GM19239 (cell line): ENCODE measurements at places on chromosomes 3 and 15.
A peak's percentile ranks its signal among the peaks of the same experiment; 100 is the strongest.

GRCh38 chr15:45095661-45096060 lies 18.3 kb downstream of the DUOX2 start:
- no peak for DNase-seq

DNA sequence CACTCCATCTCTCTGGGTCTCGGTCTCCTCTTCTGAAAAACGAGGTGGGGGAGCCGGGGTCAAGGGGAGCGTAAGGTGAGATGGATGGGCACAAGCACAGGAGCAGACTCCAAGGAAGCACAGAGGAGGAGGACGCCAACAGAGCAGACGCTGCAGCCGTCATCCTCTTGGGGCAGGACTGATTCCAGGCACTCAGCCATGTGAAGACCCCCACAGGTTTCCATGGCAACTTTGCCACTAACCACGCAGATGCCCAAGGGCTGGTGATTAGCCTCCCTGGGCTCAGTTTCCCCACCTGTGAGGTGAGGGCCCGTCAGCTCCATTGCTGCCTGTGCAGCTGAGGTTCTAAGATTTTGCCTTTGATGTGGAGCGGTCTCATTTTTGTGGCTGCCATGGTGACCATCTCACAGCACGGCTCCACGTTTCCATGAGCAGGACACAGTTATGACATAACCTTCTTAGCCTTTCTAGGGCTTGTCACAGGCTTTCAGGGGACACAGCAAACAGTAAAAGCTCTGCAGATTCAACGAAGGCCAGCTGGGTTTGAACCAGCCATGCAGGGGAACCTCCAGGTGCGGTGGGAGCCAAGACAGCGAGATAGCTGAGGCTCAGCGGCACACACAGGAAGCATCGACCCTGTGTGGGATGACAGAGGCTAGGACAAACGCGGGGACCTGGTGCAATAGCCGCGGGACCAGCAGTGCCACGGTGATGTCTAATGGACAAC lies 170.3 kb downstream of the NUP210 start:
- no peak for DNase-seq

DNA sequence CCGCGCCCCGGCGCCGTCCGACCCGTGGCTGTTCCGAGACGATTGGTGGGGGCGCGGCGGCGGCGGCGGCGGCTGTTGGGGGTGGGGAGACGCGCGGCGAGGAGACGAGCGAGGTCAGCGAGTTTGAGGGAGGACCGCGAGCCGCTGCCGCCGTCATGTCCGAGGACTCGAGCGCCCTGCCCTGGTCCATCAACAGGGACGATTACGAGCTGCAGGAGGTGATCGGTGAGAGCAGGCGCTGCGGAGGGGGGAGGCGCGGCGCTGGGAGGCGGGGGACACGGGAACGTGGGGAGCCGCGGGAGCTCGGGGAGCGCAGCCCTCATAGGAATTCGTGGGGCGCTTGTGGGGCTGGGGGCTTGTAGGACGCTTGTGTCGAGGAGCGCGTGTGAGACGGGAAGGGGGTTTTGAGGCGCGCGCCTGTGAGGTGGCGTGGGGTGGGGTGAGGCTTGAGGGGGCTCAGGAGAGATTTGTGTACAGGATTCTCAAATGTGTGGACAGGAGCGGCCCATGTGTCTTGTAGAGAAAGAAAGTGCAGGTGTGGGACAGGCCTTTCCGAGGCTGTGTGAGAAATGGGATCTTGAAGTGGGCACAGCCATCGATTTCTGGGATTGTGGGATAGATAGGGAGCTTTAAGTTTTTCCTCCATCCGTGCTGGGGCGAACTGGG lies 518 bp downstream of the OXSR1 start:
- DNase-seq: no peak

DNA sequence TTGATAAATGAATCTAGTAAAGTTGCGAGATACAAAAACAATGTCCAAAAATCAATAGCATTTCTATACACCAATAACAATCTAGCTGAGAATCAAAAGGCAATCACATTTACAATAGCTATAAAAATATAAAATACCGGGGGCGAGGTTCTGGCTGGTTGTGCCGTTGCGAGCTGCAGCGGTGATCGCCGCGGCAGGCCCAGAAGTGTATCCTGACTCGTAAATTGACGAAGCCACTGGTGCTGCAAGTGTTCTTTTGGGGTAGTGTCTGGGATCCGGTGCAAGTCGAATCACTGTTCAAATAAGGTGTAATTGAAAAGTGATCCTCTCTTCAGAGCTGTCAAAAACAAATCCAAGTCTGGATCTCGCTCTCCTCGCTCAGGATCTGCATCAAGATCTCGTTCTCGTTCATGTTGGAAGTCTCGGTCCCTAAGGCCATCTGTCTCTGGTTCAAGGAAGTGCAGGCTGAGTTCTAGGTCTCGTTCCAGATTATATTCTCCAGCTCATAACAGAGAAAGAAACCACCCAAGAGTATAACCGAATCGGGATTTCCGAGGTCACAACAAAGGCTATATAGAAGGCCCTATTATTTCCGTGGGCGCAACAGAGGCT lies 80.1 kb upstream of the STT3B start:
- DNase-seq: no peak

- no peak for DNase-seq
These were observed 14.3 kb downstream of the SUCLG2 start for GRCh38 chr3:67640023-67640660.

- no peak for DNase-seq
These were observed 29.8 kb upstream of the CHL1 start for GRCh38 chr3:166799-167198.

- DNase-seq: no peak
These were observed 18.9 kb downstream of the MUC20 start for GRCh38 chr3:195739561-195740111.

- no peak for DNase-seq
These were observed 171.7 kb downstream of the WNT5A start for GRCh38 chr3:55315396-55315795.

- no peak for DNase-seq
These were observed 192.4 kb downstream of the FHIT start for GRCh38 chr3:61058836-61059235.

DNA sequence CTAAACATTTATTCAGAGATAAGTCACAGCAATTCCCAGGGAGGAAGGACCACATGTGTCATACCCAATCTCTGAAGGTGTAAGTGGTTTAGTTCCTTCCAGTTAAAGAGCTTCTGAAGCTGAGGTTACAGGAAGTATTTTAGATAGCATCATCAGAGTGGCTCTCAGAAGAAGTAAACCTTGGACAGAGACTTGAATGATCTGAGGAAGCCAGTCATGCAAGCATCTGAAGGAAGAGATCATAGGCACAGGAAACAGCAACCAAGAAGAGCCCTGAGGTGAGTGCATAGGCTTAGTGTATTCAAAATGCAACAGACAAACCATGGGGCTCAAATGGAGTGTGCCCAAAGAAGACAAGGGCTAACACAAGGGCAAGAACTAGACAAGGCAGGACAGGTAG lies 210.3 kb downstream of the ULK4 start:
- no peak for DNase-seq

DNA sequence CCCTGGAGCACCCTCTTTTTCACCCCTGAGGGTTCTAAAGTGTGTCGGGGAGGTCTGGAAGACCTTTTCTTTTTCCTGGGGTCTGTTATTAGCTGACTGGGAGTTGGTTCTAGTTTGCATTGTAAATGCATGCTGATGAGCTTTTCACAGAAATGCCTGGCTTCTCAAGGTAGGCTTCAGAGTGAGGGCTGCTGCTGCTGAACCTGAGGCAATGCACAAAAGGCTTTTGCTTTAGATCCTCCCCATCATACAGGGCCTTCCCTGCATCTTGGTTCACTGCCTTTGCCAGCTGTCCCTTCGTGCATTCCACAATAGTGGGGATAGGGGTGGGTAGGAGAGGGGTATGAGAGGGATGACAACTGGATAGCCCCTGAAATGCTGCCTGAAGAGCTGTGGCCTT lies 46.6 kb downstream of the FAH start:
- no peak for DNase-seq

- DNase-seq: no peak
These were observed 18.5 kb downstream of the LIMD1 start for GRCh38 chr3:45612918-45613602.

- no peak for DNase-seq
These were observed 37.9 kb upstream of the MYH15 start for GRCh38 chr3:108548304-108548703.

GRCh38 chr3:186896875-186897274 lies 33.5 kb upstream of the ST6GAL1 start:
- DNase-seq: no peak

- DNase-seq: no peak
These were observed 130.6 kb downstream of the CTNNB1 start for GRCh38 chr3:41329881-41330280.

DNA sequence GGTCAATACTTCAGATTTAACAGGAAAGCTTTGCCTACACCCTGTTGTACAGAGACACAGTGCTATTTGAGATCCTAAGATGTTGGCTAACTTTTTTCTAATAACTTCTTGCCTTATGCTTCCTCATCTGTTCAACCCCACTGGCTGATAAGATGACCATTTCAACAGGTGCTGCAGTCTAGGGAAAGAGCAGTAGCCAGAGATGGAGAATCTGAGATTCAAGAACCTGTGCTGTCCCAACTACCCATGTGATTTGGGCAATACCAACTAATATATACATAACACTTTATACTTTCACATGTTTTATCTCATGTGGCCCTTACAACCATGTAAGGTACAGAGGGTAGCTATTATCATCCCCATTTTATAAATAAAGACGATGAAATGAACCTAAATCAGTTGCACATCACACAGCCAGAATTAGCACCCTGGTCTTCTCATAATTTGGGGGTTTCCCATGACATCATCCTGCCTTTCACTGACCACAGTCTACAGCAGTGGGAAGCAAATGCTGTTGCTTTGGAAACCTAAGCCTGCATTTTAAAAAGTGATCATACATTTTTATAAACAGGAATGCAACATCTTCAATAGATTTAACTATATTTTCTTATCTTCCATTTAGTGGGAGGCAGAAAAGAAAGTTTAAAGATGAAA lies 9.7 kb downstream of the TTC23 start:
- no peak for DNase-seq

- DNase-seq: no peak
These were observed 12.5 kb downstream of the KLHDC8B start for GRCh38 chr3:49183873-49184272.

- no peak for DNase-seq
These were observed 10.0 kb downstream of the TMEM62 start for GRCh38 chr15:43143203-43143941.

GRCh38 chr3:59052803-59053411 lies 3.1 kb upstream of the CFAP20DC start:
- no peak for DNase-seq

DNA sequence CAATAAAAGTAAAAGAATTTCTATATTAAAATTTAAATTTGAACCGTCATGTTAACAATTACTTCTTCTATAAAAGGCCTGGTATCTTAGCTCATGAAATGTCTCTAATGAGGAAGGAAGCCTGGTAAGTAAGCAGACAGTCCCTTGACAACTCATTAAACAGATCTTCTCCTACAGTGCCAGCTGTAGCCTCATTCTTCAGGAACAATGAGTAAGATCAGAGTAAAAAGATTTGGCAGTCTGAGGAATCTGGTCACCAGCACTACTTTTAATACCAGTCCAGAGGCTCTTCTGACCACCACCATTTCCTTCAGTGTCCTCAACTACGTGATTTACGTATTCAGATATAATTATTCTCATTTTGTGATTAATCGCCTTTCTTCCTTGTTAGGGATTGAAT lies 955.0 kb upstream of the ALCAM start:
- DNase-seq: no peak

DNA sequence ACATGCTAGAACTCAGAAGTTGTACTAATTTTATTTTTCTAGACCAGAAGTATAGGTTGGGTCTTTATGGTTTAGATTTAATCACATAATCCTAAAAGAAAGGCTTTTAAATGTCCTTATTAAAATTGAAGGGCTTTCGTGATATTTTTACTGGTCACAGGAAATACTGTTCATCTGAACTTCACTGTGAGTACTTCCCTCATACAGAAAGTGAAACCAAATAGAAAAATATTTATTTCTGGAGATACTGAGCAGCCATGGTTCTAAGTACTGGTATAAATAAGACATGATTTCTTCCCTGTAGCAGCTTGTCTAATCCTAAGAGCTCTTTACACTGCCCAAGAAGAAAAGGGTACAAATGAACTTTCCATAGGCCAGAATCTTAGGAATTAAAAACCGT lies 2.0 kb downstream of the SNRK start:
- DNase-seq: peak; percentile 31

DNA sequence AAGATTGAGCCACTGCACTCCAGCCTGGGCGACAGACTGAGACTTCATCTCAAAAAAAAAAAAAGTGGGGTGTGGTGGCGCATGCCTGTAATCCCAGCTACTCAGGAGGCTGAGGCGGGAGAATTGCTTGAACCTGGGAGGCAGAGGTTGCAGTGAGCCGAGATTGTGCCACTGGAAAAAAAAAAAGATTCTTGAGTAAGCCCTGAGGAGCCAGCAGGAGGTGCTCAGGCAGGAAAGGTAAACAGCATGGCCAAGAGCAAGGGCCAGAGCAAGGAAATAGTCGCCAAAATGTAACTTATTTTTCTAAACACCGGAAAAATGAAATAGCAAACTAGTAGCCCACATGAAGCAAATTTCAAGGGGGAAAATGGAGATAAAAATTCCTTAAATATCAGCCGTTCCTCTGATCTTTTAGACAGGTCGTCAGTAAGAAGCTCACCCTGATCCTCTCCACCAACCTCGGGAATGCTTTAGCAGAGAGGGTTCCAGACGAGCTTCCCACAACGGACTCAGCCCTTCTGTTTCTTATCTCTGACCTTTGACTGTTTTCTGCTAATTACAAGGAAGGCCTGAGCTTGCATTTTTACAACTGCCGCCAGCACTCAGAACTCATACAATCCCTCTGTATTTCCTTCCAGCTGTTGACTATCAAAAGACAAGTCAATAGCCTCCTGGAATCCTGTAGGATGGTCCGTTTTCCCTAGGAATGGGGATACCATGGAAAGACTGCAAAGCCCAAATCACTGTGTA lies 45.0 kb upstream of the AKAP13 start:
- DNase-seq: no peak

DNA sequence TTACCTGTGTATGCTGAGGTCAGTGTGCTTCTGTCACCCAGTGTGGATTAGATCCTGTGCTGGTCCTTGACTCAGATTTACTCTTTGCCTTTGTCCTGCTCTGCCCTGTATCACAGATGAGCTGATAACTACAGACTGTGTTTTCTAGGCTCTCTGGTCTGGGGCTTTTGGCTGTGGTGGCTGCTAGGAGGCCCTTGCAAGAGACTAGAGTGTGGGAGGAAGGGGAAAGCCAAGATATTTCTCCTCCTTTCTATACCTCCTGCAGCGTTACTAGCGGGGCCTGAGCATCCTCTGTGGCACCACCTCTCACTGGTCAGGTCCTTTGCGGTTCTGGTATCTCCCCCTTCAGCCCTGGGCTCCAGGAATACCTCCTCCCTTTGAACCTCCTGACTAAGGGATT lies 282.3 kb upstream of the TBC1D5 start:
- DNase-seq: no peak

GRCh38 chr3:139121513-139122220 lies 77.0 kb upstream of the PRR23C start:
- DNase-seq: no peak

- DNase-seq: no peak
These were observed 14.0 kb upstream of the STAC start for GRCh38 chr3:36366308-36366707.

- DNase-seq: no peak
These were observed 65.3 kb downstream of the ADAMTS17 start for GRCh38 chr15:100276506-100276905.
